AG04450 (cell line): ENCODE measurements at places on chromosomes 13 and 19. TPM values are rescaled to one million over a fixed set of nuclear protein-coding genes. Genes with fewer than 3 reads are reported as not detected.

GRCh38 chr13:44137466-44137865 lies 236.2 kb upstream of the SERP2 start:
- DNase-seq = no peak

DNA sequence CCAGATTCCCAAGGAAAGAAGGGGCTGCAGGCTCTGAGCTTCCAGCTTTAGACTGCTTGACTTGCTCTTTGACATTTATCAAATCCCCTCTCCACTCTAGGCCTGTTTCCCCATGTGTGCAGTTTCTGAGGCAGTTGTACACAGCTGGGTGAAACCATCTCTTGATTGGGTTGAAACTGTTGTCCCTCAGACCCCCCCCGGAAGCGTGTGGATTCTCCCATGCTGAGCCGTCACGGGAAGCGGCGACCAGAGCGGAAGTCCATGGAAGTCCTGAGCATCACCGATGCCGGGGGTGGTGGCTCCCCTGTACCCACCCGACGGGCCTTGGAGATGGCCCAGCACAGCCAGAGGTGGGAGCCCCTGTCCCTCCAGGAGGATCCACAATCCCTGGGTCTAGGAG lies 19.7 kb downstream of the BRSK1 start:
- DNase-seq = no peak

DNA sequence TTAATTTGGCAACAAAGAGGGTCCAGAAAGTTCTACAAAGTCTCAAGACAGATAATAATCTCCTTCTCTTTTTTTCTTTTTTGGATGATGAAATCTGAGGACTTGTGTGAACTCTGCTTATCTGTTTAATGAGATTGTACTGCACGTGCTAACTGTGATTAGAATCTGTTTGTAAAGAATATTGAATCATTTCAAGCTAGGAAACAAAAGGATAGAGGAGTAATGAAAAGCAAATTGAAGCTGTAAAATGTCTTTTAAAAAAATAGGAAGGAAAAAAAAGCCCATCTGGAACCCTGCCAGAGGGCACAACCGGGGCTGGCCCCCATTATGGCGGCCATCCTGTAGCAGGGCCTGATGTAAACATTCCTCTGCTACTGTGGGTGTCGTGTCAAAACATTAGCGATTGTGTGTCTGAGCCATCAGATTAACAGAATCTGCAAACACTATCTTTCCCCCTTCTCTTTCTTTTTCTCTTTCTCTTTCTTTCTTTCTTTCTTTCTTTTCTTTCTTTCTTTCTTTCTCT lies 83.0 kb downstream of the FLT1 start:
- no peak for DNase-seq

GRCh38 chr19:41701401-41702075 lies 6.9 kb upstream of the CEACAM5 start:
- no peak for DNase-seq

DNA sequence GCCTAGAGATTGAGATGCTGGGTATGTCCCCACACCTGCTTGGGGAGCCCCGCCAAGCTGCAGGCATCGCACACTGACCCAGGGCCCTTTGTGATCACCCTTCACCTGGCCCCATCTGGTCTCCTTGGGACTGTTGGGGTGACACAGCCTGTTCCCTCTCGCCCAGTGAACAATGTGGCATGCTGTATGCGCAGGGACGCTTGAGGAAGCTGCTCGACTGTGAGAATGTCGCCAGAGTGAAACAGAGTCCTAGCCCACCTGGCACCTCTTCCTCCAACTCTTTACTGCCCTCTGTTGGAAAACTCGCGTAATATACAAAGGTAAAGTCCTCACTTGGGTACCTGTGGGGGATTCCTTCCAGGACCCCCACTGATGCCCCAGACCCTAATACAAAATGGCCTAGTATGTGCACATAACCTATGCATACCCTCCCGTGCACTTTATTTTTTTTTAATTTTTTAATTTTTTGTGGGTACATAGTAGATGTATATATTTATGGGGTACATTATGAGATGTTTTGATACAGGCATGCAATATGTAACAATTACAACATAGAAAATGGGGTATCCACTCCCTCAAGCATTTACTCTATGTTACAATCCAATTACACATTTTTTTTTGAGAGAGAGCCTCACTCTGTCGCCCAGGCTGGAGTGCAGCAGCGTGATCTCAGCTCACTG lies 9.0 kb downstream of the BLOC1S3 start:
- DNase-seq = no peak

SOX21 gene
- polyA plus RNA-seq = not detected in 2 replicates

YJU2 gene
- 10.2 and 13.0 TPM in 2 replicates for polyA plus RNA-seq
